ENCODE measurements at places on chromosomes 2 and 18.

GRCh38 chr18:79629249-79629558 lies 50.4 kb upstream of the CTDP1 start:
- no peak for DNase-seq

DNA sequence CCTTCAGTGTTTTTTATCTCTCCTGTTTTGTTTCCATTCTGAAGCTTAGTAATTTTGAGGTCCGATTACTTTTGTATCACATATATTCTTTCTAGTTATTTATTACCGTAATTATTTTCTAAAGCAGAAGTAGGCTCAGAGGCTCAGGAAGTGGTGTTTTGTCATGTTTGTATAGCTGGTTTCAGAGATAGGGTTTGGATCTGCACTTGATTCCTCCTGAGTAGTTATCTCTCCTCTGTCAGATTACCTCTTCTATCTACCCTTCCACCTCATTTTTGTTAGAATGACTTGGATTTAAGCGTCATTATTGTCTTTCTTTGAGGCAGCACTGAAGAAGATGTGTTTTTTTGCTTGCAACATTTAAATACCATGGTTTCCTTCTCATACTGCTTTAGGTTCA lies 95.4 kb downstream of the MTA3 start:
- no peak for DNase-seq

DNA sequence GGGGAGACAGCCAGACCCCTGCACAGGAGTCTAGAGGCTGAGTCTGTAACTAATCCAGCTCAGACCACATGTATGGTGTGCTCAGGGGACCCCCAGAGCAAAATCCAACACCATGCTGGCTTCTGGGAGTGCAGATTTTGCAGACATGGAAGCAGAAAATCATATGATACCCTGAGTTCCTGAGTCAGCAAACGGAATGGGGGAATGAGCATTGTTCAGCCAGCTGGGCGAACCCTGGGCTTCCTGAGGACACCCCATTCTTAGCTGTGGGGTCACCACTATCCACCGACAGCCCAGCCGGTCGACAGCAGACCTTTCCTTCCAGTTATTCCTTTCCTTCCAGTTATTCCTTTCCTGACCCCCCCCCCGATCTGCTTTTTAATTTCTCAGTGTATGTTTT lies 322.9 kb downstream of the GBX2 start:
- DNase-seq, result no peak

GRCh38 chr18:50696436-50696835 lies 123.4 kb downstream of the MRO start:
- DNase-seq, result no peak

Data from stimulated activated CD8-positive, alpha-beta memory T cell treated with anti-CD3 and anti-CD28 coated beads, Interleukin-2, amount 100 ng/mL, for 1 hour (primary cell).